Placental pericyte (primary cell): ENCODE measurements at places on chromosomes 1 and 21. TPM values are rescaled to one million over a fixed set of nuclear protein-coding genes. Genes with fewer than 3 reads are reported as not detected.

SIKE1 gene
- total RNA-seq = 29.1 and 35.1 TPM in 2 replicates

REN gene
- total RNA-seq = 0.29 and 0.66 TPM in 2 replicates

TMEM240 gene
- total RNA-seq = 4.4 and 4.8 TPM in 2 replicates

PPP1R15B gene
- total RNA-seq = 37.0 and 47.1 TPM in 2 replicates

S100A5 gene
- 1.1 TPM in 1 of 2 replicates, not detected in the other for total RNA-seq

E2F2 gene
- total RNA-seq = under 0.01 and 2.7 TPM in 2 replicates
